Stimulated activated naive CD4-positive, alpha-beta T cell treated with Interleukin-2 at 50 U/mL for 16 hours (primary cell): ENCODE measurements at places on chromosomes 2 and 18.

DNA sequence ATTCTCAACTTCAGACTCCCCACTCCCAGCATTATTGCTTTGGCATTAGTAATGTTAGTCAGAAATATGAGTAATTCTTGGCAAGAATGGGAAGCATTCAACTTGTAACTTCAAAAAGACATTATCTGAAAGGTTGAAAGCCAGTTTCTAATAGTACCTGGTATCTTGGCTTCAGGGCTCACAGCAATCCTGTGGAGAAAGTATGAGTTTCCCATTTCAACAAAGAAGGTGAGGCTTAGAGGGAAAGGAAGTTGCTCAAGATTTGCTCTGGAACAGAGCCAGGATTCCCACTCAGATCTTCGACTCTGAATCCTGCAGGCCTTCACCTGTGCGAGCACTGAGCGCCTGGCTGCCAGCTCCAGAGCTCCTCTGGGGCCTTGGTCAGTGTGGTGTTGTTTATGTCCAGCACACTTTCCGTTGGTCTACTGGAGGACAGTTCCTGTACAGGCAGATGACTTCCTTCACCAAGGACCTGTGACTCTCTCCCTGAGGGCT lies 136.1 kb downstream of the MCFD2 start:
- DNase-seq: no peak

GRCh38 chr2:36613801-36614200 lies 15.8 kb upstream of the FEZ2 start:
- DNase-seq: no peak

DNA sequence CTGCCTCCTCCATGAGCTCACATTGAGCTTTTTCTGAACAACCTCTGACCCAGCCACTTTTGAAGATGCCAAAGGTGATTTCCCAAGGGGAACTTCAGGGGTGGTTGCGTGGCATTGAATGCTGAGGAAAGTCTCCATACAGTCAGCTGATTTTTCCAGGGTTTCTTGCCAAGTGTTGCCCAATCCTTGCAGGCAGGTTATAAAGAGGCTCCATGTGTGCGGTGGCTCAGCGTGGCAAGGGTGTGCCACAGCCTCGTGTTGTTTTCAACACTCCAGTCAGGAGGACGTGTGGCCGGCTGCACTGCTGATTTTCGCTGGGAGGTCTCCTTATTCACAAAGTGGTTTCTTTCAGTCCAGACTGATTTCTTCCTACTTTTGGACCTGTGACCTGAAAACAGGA lies 81.4 kb upstream of the GATA6 start:
- DNase-seq: no peak

- no peak for DNase-seq
Measured at GRCh38 chr2:8435608-8436007, 246.2 kb upstream of the ID2 start.

GRCh38 chr2:66607152-66607551 lies 172.2 kb downstream of the MEIS1 start:
- DNase-seq: no peak

DNA sequence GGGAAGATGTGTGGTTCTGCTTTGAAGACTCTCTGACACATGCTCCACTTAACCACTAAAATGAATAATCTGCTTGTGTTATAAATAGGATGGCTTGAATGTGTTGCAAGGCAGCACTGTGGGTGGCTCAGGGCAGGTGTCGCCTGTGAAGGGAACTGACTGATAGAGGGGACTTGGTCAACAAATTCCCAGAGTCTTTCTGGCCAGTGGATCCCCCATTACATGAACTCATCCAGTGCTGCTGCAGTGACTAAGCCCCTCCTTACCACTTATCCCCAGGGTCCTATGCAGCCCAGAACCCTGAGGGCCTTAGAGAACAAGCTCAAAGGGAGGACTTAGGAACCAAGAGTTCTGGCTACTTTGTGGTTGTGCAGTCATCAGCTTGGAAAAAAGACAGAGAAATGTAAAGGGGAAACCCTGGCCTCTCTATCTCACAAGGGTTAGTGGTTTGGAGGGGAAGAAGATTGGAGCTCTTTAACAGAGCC lies 226.2 kb upstream of the TNP1 start:
- DNase-seq: no peak

- no peak for DNase-seq
Measured at GRCh38 chr2:45166229-45166890, 157.1 kb upstream of the SIX2 start.

DNA sequence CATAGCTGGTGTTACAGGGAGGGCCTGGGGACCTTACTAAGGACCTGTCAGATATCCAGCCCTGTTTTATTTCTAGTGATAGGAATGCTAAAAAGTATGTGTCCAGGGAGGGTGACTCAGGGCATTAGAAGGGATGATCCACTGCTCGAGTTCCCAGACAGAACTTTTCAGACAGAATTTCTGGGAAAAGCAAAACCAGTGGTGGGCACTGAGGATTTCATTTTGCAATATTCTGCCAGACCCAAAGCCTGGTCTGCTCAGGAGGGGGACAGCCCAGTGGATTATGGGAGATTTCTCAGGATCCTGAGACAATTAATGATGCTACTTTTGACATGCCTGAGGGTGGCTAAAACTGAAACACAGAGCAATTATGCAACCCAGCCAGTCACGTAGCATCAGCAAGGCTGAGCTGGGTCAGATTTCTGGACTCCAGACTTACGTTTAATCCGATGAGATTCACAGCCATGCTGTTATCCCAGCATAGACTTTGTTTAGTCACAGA lies 4.7 kb upstream of the KCNE4 start:
- DNase-seq: no peak

GRCh38 chr2:63819256-63819655 lies 22.4 kb upstream of the UGP2 start:
- no peak for DNase-seq

DNA sequence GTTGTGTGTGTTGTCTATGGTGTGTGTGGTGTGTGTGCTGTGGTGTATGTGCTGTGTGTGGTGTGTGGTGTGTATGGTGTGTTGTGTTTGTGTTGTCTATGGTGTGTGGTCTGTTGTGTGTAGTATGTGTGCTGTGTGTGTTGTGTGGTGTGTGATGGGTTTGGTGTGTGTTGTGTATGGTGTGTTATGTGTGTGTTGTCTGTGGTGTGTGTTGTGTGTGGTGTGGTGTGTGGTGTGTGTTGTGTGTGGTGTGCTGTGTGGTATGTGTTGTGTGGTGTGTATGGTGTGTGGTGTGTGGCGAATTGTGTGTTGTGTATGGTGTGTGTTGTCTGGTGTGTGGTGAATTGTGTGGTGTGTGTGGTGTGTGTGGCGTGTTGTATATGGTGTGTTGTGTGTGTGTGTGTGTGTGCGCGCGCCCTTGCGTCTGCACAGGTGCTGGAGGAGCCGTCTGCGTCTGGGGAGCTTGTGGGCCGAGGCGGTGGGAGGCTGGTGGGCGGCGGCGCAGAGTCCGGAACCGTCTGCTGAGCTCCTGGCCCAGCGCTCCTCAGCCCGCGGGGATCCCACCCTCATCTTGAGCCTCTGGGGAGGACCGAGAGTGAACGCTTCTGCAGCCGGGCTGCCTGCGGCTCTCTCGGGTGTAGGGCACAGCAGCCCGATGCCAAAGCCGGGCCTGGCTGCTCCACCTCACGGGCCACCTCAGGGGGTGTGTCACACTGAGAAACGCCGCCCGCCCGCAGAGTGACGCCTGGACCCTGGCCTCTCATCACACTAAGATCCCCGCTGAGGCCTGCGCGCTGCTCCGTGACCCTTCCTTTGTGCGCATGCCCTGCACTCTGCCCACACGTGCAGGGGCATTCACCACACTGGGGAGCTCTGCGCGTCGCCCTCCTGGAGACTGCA lies 8.8 kb upstream of the ADI1 start:
- DNase-seq: no peak

- DNase-seq: no peak
Measured at GRCh38 chr2:132009874-132010521, 151.8 kb downstream of the ANKRD30BL start.

DNA sequence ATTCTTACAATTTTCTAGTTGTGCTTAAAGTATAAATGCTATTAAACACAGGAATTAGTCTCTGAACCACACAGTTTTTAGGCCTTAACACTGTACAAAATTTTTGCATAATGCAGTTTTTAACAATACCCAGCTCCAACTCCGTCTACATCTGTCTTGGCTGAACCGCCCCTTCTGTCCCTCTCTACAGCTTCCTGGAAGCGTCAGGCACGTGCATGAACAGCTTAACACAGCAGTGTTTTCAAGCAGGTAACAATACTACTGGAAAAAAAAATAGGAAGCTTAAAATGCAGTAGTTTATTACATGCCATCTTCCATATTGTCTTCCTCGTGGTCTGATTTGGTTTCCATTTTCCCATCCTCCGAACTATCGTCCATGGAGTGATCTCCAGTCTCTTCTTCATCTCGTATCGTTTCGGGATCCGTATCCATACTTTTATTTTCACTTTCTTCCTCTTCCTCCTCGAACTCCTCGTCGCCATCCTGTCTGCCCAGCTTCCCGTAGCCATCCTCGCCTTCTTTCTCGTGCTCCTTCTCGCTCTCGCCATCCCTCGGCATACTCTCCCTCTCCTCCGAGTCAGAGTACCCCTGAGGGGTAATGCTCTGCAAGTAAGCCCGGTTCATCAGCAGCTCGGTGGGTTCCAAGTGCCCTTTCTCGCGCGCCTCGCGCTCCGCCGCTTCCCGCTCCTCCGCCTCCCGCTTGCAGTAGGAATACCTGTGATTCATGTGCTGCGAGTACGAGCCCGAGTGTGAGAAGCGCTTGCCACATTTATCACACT lies 130.6 kb downstream of the ZEB2 start:
- no peak for DNase-seq

DNA sequence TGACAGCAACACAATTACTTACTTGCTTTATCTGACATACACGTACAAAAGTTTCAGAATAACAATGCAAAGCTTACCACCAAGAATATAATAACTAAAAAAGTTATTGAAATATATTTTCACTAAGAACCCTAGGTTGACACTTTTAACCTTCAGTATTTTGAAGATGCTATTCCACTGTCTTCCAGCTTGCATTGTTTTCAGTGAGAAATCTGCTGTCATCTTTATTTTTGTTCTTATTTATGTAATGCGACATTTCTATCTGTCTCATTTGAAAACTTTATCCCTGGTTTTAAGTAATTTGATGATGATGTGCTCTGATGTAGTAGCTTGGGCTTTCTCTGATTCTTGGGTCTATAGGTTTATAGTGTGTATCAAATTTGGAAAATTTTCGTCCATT lies 165.0 kb upstream of the SMIM21 start:
- DNase-seq: no peak

DNA sequence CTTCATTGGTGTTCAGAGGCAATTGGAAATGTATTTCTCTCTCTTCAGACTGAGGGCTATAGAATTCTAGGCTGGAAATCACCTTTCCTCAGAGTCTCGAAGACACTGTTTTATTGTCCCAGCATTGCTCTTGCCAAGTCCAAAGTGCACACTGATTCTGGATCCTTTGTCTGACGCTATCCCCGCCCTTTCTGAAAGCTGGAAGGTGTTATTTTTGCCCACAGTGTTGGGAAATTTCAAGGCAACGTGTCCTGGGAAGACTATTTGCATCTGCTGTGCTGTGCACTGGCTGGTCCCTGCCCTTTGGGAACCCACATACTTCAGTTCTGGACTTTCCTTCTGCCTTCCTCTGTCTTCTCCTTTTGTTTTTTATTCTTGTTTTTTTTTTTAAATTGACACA lies 190.8 kb downstream of the SH3BP4 start:
- no peak for DNase-seq

DNA sequence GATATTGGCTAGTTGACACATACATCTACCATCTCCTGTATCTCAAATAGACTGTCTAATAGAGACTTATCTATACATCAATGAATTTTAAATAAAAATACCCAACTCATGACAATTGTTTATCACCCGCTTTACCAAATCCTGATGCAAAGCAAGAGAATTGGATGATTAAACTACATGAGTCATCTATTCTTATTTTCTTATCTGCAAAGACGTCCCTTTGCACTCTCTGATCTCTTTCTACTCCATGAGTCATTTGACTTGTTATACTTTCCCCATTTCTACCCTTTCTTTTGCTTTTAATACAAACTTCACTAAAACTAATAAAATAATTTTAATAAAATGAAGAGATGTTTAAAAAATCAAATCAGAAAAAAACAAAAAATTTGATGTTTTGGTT lies 261.7 kb upstream of the MAP2 start:
- DNase-seq: no peak

GRCh38 chr2:8799004-8799403 lies 38.4 kb downstream of the KIDINS220 start:
- no peak for DNase-seq

- DNase-seq: no peak
Measured at GRCh38 chr2:18186816-18187613, 308.5 kb downstream of the KCNS3 start.

DNA sequence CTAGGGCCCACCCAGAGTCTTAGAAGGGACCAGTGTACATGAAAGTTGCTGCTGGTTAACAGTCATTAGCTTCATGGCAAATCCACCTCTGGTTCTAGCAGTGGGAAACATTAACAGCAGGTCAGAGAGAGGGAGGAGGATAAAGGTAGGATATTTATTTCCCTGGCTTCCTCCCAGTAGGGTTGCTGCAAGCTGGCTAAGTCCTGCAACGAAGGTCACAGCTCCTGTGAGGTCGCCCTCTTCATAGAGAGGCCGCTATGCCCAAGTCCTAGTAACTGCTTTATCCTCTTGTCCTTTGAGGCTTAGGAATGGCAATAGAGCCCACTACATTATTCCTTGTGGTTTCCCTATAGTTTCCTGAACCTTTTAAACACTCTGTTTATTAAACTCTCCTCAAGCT lies 84.0 kb upstream of the ACSL3 start:
- DNase-seq: no peak

GRCh38 chr18:48543228-48543627 lies 4.4 kb downstream of the CTIF start:
- peak; percentile 25 for DNase-seq

- DNase-seq: no peak
Measured at GRCh38 chr2:11749646-11750349, 3.4 kb downstream of the LPIN1 start.

GRCh38 chr2:156083763-156084493 lies 248.6 kb downstream of the NR4A2 start:
- DNase-seq: no peak

- no peak for DNase-seq
Measured at GRCh38 chr2:53021292-53021691, 746.3 kb upstream of the CHAC2 start.

DNA sequence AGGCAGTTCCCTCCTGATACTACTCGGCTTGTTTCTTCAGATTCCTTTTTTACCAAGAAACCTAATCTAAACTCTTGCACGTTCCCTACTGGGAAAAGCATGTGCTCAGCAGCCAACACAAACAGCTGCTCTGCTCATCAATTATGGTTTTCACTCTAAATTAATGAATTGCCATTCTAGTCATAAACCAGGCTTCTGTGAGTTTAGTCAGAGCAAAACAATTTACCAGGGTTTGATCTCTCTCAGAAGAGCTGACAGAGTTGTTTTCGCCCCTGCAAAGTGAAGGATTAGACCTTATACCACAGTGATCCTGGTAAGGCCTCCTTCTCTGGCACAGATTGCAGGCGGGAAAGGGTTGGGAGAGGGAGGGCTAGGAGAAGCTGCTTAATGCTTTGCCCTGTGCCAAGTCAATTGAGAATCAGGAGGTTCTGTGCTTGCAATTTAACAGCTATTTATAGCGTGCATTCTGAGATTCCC lies 57.2 kb downstream of the REEP1 start:
- no peak for DNase-seq

- DNase-seq: no peak
Measured at GRCh38 chr2:120236316-120236715, 13.1 kb upstream of the TMEM185B start.

- DNase-seq: no peak
Measured at GRCh38 chr2:133418021-133418420, 150.2 kb downstream of the NCKAP5 start.

- no peak for DNase-seq
Measured at GRCh38 chr2:17830053-17831034, 14.1 kb downstream of the MSGN1 start.
